ENCODE measurements at places on chromosomes 1 and 21. TPM values are rescaled to one million over a fixed set of nuclear protein-coding genes. Genes with fewer than 3 reads are reported as not detected.
A peak's percentile ranks its signal among the peaks of the same experiment; 100 is the strongest.

- no peak overlapping the region for H3K27ac ChIP-seq
- H3K4me3 ChIP-seq = no peak overlapping the region
- peaks cover 29% of the 10 kb centered on the region for H3K4me1 ChIP-seq
- no peak for DNase-seq
These were observed 196.1 kb upstream of the FGGY start for GRCh38 chr1:59100708-59101374.

DNA sequence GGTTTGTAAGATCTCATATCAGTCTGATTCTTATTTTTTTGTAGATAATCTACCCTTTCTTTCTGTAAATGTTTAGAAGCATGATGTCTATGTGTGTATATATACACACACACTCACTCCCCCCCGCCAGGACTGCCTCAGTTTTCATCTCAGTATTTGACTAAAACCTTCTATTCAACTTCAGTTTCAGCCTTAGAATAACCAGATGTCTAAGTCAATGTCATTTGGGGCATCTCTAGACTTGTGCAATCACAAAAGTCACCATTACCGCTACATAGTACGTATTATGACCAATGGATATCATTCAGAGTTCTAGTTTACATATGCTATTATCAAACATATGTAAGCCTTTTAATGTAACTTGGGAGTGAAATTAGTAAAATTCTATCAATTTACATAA lies 53.3 kb upstream of the BOLA1 start:
- H3K4me3 ChIP-seq = peak overlapping the region; percentile 77
- H3K27ac ChIP-seq = peak overlapping the region; percentile 44
- H3K36me3 ChIP-seq = peaks cover 14% of the 10 kb centered on the region
- peaks cover 43% of the 10 kb centered on the region for H3K4me1 ChIP-seq
- H3K27me3 ChIP-seq = no peaks in the 10 kb centered on the region

DNA sequence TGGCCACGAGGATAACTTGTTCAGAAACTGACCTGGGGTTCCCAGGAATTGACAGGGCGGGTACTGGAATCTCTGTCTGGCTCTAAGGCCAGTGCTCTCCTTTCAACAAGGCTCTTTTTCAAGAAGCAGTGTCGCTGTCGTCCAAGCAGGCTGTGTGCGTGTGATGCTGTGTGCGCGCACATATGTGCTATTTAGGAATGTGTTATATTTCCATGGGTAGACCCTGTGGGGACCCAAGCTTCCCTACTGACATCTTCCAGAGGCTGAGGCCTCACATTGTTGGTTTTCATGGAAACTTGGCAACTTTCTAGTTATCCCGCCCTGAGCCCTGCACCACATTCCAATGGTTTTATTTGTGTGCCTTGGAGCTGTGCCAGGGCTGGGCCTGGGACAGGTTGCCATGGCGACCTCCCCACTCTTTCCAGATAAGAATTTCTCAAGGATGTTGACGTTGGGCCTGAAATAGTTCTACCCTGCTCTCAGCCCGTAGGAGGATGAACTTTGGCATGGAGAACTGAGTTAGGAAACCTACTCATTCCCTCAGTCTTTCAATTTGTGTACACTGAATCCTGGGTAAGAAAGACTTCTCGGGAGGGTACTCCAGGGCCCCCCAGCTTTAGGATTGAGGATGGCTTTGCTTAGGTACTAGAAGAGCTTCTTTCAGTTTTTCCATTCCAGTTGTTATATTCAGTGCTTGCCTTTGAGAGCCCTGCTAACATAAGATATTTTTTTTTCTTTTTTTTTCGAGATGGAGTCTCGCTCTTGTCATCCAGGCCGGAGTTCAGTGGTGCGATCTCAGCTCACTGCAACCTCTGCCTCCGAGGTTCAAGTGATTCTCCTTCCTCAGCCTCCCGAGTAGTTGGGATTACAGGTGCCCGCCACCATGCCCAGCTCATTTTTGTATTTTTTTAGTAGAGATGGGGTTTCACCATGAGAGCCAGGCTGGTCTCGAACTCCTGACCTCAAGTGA lies 38.8 kb upstream of the SRSF10 start:
- H3K4me3 ChIP-seq = peak overlapping the region; percentile 73
- no peaks in the 10 kb centered on the region for H3K36me3 ChIP-seq
- DNase-seq = peak; percentile 87
- H3K27me3 ChIP-seq = no peaks in the 10 kb centered on the region
- H3K4me1 ChIP-seq = peaks cover 44% of the 10 kb centered on the region

DNA sequence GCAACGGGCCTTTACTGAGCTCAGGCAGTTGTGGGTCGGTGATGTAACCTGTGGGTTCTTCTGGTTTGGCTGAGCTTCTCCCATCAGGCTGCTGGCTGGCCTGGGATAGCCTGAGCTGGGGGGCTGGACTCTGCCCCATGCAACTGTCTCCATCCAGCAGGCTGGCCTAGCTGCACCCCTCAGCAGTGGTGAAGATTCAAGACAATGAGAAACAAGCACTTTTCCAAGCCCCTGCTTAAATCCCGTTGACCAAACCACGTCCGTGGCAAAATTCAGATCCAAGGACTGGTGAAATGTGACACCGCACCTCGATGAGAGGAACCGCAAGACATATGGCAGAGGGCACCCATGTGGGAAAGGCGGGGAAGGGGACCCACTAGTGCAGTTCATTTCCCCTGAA lies 25.6 kb downstream of the PRSS38 start:
- H3K36me3 ChIP-seq = no peaks in the 10 kb centered on the region
- no peak overlapping the region for H3K4me3 ChIP-seq
- peaks cover 4% of the 10 kb centered on the region for H3K27me3 ChIP-seq
- H3K4me1 ChIP-seq = no peaks in the 10 kb centered on the region
- no peak for DNase-seq

DNA sequence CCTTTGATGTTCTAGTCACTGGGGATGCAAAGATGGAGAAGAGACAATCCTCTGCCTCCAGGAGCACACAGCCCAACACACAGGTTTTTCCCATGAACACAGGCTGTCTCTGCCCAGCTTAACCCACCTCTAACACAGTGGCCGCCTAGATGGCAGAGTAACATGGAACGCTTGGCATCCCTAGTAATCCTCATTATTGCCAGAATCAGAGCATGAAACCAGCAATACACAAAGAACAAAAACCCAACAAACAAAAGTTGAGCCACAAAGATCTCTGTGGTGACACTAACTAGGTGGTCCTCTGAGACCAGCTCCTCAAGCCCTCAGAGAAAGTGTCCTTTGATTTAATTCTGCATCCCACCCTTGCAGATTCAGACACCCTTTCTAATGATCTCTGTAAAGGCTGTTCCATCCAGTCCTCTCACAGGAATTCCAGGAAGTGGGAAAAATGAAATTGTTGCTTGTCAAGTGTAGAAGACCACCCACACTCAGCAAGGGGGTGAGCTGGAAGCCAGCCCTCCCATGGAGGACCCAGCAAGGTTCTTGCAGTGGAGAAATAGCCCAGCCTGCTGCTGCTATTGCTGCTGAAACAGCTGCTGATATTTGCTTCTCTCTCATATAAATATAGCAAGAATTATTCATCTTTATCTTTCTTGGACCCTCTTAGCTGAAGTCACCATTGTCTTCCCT lies 7.4 kb upstream of the ATP2B4 start:
- peak overlapping the region; percentile 45 for H3K27ac ChIP-seq
- no peak overlapping the region for H3K4me3 ChIP-seq
- peaks cover 36% of the 10 kb centered on the region for H3K4me1 ChIP-seq
- no peaks in the 10 kb centered on the region for H3K27me3 ChIP-seq
- H3K36me3 ChIP-seq = no peaks in the 10 kb centered on the region
- no peak for DNase-seq

GRCh38 chr21:27513016-27513415 lies 546.1 kb upstream of the ADAMTS5 start:
- no peak for DNase-seq
- H3K27me3 ChIP-seq = no peaks in the 10 kb centered on the region
- no peaks in the 10 kb centered on the region for H3K4me1 ChIP-seq
- no peak overlapping the region for H3K4me3 ChIP-seq

- H3K36me3 ChIP-seq = peaks cover 34% of the 10 kb centered on the region
- peaks cover 15% of the 10 kb centered on the region for H3K4me1 ChIP-seq
- no peak overlapping the region for H3K4me3 ChIP-seq
- no peak for DNase-seq
- H3K27ac ChIP-seq = no peak overlapping the region
- no peaks in the 10 kb centered on the region for H3K27me3 ChIP-seq
These were observed 79.0 kb downstream of the SASS6 start for GRCh38 chr1:100053727-100054126.

GRCh38 chr1:209672705-209673630 lies 2.2 kb upstream of the G0S2 start:
- peaks cover 80% of the 10 kb centered on the region for H3K27me3 ChIP-seq
- peaks cover 17% of the 10 kb centered on the region for H3K4me1 ChIP-seq
- no peak overlapping the region for H3K27ac ChIP-seq
- H3K4me3 ChIP-seq = no peak overlapping the region

GRCh38 chr1:216827251-216827650 lies 104.0 kb upstream of the ESRRG start:
- H3K4me3 ChIP-seq = no peak overlapping the region
- DNase-seq = no peak
- peaks cover 6% of the 10 kb centered on the region for H3K4me1 ChIP-seq
- no peaks in the 10 kb centered on the region for H3K36me3 ChIP-seq

DNA sequence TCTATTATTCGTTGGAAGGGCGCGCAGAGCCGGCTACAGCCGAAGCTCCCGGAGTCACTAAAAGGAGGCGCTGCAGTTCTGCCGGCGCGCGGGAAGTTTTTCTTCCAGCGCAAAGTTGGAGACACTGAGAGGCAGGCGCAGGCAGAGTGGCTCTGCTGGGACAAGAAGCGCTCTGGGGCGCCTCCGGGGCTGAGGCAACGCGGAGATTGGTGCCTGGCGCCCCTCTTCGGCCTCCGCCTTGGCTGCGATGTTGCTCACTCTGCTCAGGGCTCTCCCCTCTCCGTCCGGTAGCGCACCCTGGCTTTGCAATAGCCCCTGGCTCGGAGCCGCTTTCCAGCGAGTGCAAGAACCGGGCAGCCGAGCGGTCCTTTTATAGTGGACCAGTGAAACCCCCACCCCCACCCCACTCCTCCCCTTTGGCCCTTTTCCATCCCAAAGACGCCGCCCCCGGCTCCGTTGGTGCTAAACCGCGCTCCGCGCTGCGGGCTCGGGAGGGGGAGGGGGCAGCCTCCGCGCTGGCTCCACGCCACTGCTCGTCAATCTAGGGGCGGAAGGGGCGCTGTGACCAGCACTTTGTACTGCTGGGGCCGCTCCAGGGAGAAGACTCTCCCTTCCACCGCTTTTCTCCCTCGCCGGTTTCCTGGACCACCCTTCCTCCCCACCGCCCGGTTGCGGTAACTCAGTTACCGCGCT lies at the start of gene ADAMTS1:
Gene ADAMTS1, minus strand, starts transcription at position 344 of the 693 bp plus-strand sequence. CDS start 455 bp downstream, outside the sequence.
- H3K4me3 ChIP-seq = peak within 1 kb of the TSS; percentile 99
- peaks cover 29% of the 10 kb centered on the region for H3K36me3 ChIP-seq
- peaks cover 32% of the 10 kb centered on the region for H3K4me1 ChIP-seq
- H3K27ac ChIP-seq = peak within 1 kb of the TSS; percentile 97
- DNase-seq = peak; percentile 95

DNA sequence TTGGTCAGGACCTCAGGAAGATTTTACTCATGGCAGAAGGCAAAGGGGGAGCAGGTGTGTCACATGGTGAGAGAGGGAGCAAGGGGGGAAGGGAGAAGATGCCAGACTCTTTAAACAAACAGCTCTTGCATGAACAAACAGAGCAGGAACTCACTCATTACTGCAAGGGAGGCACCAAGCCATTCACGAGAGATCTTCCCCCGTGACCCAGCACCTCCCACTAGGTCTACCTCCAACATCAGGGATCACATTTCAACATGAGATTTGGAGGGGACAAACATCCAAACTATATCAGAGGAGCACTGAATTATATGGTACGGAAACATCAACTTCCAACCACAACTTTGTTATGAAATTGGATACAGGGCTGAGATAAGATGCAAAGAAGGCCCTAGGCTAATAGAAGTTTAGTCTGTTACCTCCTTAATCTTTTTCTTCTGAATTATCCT lies 164.9 kb downstream of the ST6GALNAC3 start:
- H3K36me3 ChIP-seq = peaks cover 5% of the 10 kb centered on the region
- peaks cover 16% of the 10 kb centered on the region for H3K4me1 ChIP-seq
- no peaks in the 10 kb centered on the region for H3K27me3 ChIP-seq

DNA sequence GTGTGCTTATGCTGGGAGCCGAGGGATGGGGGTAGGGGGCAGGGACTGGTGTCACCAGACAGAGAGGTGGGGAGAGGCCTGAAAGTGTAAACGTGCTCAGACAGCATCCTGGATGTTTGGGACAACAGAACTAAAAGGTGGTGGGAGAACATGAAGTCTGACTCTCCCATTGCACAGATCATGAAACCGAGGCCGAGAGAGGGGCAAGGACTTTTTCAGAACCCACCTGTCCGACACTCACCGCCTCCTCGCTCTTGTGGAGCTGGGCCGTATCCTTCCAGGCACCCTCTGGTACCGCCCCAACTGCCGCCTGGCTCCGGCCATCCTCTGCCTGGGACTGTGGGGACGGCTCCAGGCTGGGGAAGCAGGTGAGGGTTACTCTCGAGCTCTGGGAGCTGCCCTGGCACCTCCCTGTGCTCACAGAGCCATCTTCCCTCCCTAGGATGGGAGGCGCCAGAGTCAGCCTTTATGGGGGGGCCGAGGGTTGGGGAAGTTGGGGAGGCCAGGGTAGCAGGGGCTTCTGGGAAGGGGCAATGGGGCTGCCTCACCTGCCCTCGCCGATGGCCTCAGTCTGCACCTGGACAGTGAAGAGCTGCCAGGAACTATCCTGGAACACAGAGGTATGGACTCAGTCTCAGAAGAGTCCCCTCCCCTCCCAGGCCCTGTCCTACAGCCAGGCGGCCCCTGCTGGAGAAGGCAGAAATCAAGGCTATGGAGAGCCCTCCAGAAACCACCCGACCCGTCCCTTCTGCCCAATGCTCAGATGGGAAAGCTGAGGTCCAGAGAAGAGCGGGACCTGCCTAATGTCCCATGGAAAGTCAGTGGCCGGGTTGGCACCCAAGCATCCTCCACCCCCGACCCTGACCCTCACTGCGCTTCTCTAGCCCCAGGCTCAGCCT lies 7.0 kb downstream of the ATP13A2 start:
- H3K36me3 ChIP-seq = peaks cover 4% of the 10 kb centered on the region
- H3K27me3 ChIP-seq = no peaks in the 10 kb centered on the region
- no peak overlapping the region for H3K27ac ChIP-seq
- H3K4me3 ChIP-seq = no peak overlapping the region
- no peak for DNase-seq
- no peaks in the 10 kb centered on the region for H3K4me1 ChIP-seq

ALG14 gene
- 5.5 TPM for total RNA-seq

ERI3 gene
- 72.7 TPM for total RNA-seq

DNM3 gene
- total RNA-seq = 1.2 TPM

C1orf53 gene
- 3.7 TPM for total RNA-seq

CALML6 gene
- 0.36 TPM for total RNA-seq

KRTAP21-1 gene
- total RNA-seq = not detected

CD101 gene
- 4.4 TPM for total RNA-seq

SELENOF gene
- total RNA-seq = 147 TPM

TLR5 gene
- total RNA-seq = 4.2 TPM

Measured in type B pancreatic cell (in vitro differentiated cells).